ENCODE measurements at places on chromosomes 6 and 20.
A peak's percentile ranks its signal among the peaks of the same experiment; 100 is the strongest.

DNA sequence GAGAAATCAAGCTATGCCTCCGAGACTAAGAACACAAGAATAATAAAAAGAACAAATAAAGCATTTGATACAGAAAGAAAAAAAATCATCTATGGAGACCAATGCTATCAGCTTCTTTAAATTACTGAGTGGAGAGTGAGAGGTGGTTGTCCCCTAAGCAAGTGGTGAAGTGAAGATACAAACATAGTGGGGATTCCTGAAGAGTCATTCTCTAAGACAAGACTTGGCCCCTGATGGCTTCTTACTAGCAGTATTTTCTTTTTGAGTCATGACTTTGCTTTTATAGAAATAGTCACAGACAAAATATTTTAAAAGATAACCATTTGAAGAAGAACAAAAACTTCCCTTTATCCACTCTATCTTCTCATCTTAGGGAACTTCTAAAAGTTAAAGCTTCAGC, 261.4 kb upstream of the PRDM1 start:
- DNase-seq: no peak

- DNase-seq: no peak
Observed at GRCh38 chr20:38604873-38605303, 3.3 kb downstream of the ARHGAP40 start.

DNA sequence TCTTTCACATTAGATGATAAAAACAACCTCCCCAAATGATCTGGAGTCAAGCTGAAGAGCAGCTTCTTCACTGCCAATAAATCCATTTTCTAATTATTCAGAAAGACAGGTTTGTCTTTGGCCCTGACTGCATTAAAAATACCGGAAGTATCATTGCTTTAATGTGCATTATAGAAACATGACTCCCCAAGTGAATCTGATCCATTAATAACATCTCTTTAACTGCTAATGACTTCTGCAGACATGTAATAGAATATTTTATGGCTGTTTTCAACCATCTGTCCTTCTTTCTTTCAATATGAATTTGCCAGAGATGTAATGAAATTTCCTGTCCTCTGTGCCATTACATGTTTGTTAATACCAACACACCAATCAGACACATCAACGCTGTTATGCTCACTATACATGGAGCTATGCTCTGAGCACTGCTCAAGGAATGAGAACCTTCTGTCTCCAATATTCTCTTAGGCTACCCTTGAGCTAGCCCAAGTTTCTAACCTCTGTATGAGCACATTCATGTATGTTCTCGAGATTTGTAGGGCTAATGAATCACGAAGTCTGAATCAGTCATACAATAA, 87.8 kb downstream of the LYRM4 start:
- DNase-seq: no peak

DNA sequence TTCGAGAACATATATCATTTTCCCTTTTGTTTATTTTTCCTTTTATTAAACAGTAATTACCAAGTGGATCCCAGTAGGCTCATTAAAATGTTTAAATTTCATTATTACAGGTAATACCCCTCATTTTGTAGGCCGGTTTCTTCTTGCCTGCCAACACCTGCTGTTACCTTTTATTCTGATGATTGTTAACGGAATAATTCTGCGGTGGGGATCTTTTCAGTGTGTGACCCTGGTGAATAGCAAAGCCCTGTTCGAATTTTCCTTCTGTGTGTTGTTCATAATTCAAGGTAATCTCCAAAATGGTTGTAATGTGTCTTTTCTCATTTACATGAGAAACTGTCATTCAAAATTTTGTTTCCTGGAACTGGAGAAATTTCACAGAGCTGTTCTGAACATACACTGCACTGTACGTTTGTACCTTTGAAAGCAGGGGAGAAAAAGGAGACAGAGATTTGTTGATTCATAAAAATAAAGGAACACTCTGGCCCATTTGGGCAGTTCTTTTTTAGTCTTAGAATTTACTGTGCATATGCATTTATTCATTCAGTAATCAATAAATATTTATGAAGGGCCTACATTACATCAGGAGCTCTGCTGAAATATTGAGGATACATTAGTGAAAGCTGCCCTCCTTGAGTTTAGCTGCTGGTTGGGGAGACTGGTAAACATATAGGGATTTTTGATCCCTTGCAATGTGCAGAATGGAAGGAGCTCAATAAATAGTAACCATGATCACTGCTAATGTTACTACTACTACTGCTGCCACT, 502.0 kb downstream of the QKI start:
- DNase-seq: no peak

DNA sequence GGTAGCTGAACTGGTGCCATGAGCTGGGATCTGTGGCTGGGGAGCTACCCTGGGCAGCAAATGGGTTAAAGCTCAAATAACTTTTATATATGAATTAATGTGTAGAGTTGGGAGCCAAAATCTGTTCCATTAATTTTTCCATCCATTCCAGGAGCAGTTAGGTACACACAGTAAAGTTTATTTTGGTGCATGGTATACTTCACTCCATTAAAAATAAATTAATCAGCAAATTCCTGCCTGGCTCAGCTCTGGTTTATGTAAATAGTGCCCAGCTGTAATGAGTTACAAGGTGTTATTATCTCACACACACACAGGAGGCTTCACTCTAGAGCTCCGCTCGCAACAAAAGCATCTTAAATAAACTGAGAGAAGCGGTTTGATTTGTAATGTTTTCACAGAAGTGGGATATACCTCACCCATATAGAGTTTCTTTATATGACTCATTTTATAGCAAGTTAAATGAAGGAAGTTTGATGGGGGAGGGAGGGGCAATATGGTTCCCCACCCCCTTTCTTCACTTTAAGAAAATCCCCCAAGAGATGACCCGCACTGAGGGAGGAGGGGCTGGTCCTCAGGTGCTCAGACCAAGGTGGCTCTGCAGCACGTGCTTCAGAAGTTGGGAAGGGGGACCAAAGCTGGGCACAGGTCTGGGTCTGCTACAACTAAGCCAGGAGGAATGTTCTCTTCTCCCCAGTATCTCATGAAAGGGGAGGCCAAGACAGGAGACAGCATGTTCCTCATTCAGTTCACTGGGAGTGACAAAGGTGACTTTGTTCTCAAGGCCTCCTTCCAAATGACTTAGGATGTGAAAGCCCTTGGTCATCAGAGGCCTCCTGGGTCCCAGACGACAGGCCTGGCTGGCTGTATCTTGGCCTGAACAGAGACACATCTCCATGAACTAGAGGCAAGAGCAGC, 10.5 kb upstream of the FAM83C start:
- DNase-seq: no peak

DNA sequence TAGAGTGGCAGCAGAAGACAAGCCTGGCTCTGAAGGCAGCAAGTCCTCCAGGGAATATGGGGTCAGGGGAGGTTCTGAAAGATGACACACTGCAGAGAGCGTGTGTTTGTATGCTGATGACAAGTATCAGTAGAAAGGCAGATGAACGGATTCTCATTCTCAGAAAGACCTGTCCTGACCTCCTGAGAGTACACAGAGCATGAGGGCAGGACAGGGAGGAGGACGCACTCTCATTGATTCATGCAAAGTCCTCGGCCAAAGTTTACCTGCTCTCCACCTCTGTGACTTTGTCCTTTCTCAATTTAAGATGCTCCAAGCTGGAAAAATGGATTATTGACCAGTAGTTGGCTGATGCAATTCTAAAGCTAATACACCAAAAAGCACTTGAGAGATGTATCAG, 156.7 kb downstream of the LPA start:
- DNase-seq: no peak

GRCh38 chr20:57450419-57450818, 59.2 kb downstream of the RBM38 start:
- no peak for DNase-seq

- no peak for DNase-seq
Observed at GRCh38 chr6:168404560-168404959, 36.4 kb upstream of the SMOC2 start.

DNA sequence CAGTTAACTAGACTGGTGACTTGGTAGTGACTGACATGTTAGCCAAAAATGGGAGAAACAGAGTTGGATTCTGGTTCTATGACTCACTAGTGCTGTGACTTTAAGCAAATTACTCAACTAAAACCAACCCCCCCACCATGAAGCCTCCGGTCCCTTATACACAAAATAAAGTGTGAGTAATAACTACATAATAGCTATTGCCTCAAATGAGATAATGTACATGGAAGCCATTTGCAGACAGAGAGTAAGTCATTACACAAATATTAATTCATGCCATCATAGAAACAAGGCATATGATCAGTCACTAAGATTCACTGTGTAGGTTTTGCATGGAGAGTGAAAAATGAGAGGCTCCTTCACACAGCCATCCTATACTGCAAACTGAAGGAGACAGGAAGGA, 111.9 kb downstream of the HIVEP2 start:
- peak; percentile 74 for DNase-seq

DNA sequence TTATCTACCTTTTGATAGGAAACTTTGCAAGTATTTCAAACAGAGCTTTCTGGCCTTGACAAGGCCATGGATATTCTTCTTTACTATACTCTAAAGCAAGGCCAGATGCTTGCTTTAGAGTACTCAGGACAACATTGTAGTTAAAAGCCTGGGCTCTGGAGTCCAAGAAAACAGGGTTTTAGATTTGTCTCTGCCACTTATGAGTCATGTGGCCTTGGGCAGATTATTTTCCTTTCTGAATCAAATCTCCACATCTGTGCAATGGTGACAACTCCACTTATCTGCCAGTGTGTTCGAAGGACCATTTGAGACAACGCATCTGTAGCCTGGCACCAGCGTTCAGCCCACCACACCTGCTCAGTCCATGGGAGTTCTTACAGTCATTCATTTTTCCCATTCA, 265.9 kb upstream of the RIN2 start:
- no peak for DNase-seq

- DNase-seq: no peak
Observed at GRCh38 chr20:14724468-14724867, 387.1 kb upstream of the FLRT3 start.

DNA sequence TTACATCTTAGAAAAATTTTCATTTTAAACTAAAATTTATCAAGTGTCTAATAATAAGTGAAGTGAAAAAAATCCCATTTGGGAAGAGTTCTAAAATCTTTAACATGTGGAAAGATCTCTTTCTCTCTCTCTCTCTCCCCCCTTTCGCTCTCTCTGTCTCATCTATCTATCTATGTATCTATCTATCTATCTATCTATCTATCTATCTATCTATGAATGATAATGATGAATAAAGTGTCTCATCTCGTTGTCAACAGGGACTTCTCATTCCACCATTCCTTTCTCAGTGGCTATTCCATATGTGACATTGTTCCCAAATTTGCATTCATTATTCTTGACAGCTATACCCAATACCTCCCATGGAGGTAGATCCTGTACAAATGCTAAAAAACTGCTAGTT, 15.2 kb downstream of the CCDC170 start:
- no peak for DNase-seq

- DNase-seq: no peak
Observed at GRCh38 chr6:131968656-131969055, 17.5 kb upstream of the CCN2 start.

- no peak for DNase-seq
Observed at GRCh38 chr20:60053125-60053817, 95.0 kb downstream of the CDH26 start.

DNA sequence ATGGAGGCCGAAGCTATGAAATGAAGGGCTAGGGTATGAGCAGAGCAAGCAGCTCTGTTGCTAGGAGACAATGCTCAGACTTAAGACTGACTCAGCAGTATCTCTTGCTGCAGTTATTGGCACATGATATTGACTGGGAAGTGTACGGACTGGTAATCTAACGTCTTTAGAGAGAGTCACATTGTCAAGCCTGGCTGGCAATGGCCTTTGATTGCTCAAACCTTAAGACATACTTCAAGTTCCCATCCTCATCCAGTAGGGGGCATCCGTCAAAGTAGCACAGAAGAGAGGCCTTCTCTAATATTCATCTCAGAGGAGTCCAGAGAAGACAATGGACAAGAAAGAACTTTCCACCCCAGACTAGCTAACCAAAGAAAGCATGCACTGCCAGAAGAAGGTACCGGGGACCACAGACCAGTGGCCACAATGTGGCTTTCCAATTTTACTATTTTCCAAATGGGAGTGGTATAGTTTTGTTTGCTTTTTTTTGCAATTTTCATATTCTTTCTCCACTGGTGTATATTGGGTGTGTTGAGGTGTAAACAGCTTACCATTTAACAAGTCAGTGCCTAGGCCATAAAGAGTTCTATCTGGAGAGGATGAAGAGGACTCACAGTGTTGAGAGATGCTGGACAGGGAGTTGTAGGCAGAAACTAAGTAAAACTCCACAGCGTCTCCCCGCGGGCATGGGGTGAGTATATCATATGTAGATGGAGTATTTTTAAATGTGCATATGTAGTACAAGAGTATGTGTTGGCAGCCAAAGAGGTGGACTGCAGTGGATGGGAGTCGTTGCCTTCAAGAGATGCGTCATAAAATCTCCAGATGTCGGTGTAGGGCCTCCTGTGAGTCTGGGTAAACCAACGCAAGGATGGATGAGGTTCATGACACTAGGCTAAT, 36.7 kb downstream of the LRFN2 start:
- no peak for DNase-seq

- DNase-seq: no peak
Observed at GRCh38 chr20:1474817-1475603, 8.4 kb upstream of the NSFL1C start.

GRCh38 chr6:30019819-30020218, 41.2 kb upstream of the POLR1H start:
- no peak for DNase-seq

- no peak for DNase-seq
Observed at GRCh38 chr6:105058846-105059245, 101.9 kb downstream of the LIN28B start.

DNA sequence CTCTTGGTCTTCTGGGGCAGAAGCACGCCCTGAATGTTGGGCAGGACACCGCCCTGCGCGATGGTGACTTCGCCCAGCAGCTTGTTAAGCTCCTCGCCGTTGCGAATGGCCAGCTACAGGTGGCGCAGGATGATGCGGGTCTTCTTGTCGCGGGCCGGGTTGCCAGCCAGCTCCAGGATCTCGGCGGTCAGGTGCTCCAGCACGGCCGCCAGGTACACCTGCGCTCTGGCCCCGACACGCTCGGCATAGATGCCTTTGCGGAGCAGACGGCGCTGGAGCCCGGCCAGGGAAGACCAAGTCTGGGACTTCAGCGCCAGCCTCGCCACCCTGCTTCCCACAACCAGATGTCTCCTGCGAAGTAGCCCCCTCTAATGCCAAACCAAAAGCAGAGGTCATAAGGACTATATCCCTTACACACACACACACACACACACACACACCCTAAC, 8.0 kb upstream of the SLC17A3 start:
- DNase-seq: no peak

DNA sequence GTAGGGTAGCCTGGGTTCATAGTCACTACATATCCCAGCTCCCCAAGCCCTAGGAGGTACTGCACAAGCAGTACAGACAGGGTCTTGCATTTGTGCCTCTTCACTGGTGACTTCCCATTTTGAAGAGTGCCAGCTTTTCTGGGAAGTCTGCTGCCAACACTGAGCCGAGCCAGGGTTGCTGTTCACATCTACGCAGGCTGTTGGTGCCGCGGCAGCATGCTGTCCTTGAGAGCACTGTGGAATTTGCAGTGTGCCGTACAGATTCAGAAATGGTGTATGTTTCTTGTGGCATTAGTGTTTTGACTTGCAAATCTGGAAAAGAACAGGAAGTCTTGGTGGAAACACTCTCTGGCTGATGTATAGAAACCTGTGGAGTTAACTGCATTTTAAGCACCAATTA, 67.5 kb downstream of the JARID2 start:
- DNase-seq: no peak
